ENCODE measurements at places on chromosomes 13 and 19.

GRCh38 chr19:33906578-33907335 lies 110.1 kb downstream of the KCTD15 start:
- no peak for DNase-seq

- no peak for DNase-seq
Measured at GRCh38 chr19:16258440-16258903, 60.8 kb downstream of the AP1M1 start.

DNA sequence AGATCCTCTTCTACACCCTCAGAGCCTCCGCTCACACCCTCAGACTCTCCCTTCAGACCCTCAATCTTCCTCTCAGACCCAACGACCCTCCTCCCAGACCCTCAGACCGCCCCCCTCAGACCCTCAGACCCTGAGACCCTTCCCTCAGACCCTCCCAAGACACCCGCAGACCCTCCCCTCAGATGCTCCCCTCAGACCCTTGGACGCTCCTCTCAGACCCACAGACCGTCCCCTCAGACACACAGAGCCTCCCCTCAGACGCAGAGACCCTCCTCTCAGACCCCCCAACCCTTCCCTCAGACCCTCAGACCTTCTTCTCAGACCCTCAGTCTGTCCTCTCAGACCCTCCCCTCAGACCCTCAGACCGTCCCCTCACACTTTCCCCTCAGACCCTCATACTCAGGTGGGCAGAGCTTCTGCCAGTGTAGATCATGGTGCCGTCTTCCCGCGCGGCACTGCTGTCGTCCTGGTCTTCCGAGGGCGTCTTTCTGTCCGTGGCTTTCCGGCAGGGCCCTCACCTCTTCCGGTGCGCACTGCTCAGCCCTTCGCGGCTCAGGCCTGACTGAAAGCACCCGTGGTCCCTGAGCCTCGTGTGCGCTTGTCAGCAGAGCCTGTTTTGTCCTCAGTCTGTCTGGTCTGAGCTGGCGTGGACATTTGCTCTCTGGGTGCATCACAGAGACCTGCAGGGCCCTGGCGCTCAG lies 18.9 kb upstream of the TFDP1 start:
- no peak for DNase-seq

- DNase-seq = no peak
Measured at GRCh38 chr19:1374250-1374577, 9.5 kb upstream of the NDUFS7 start.

DNA sequence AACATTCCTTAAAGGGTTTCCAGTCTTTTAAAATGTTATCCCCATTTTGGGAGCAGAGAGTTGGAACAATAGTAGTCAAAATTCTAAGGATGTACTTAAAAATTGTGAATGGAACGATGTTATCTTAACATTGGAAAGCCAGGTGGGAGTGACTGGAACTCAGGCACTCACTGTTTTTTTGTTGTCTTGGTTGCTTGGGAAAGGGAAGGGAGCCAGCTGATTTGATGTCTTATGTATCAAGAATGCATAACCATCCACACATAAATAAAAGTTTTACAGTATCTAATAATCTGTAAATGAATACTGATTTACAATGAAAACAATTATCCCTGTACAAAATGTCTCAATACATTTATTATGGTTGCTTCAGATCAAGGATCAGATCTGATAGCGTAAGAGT lies 88.7 kb downstream of the SLC10A2 start:
- no peak for DNase-seq

- no peak for DNase-seq
Measured at GRCh38 chr13:29763436-29764180, 86.8 kb downstream of the UBL3 start.

DNA sequence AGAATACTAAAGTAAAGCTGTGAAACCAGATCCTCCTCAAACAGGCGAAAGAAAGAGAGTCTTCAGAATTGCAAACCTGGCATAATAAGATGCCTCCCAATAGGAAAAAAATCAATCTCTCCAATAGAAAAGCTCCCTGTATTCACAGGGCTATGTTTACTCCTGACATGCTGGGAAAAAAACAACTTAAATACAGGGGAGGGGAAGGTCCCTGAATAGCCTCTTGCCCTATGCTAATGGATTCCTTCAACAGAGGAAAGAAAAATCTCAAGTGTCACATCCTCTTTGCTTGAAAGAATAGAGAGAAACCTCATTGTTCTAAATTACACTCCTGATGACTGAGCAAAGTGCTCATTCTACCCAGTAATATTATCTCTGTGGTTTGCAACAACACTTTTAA lies 1271.1 kb upstream of the PRR20A start:
- no peak for DNase-seq

DNA sequence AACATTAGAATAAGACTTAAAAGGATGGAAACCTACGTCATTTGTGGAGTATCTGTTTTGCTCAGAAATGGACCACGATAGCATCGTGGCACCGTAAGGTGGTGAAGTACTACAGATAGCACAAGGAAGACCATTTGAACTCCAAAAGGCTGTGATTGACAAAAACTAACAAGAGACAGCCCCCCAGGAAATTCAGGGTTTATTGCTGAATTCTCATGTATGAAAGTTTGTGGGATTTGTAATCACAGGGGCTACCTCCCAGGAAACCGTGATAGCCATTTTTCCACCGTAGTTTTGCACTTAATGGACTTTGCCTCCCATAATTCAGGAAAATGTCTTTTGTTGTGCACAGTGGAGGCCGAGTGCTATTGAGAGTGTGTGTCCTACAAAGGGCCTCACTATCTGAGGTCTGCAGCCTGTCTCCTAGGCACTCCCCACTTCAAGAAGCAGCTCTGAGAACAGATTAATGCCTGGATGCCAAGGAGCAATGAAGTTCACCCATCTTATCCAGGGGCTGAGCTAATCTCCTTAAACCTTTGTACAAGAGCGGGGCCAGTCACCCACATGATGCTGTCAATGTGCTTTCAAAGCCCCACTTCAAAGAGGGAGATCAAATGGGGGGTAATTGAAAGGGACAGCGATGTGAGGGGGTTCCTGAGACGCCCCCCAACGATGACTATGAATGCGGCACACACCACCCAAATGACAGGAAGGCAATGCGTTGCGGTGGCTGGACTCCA lies 182.6 kb downstream of the COL4A1 start:
- no peak for DNase-seq

- no peak for DNase-seq
Measured at GRCh38 chr13:48125794-48126228, 30.9 kb upstream of the MED4 start.

DNA sequence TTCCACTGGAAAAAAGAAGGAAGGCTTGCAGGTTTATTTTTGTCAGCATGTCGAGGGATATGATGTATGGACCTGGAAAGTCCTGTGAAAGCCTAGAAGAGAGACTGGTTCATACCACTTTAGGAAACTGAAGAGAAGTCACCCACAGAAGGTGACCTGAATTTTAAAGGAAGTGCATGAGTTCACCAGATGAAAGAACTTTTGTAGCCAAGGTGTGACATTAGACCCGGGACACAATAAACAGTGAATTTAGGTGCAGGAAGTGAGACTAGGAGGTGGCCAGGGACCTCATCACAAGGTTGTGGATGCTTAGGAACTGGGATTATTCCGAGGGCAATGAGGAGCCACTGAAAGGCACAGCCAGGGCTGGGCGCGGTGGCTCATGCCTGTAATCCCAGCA lies 79.1 kb downstream of the ZNF429 start:
- no peak for DNase-seq

GRCh38 chr13:46213242-46213641 lies 1.5 kb downstream of the LRRC63 start:
- DNase-seq = no peak

DNA sequence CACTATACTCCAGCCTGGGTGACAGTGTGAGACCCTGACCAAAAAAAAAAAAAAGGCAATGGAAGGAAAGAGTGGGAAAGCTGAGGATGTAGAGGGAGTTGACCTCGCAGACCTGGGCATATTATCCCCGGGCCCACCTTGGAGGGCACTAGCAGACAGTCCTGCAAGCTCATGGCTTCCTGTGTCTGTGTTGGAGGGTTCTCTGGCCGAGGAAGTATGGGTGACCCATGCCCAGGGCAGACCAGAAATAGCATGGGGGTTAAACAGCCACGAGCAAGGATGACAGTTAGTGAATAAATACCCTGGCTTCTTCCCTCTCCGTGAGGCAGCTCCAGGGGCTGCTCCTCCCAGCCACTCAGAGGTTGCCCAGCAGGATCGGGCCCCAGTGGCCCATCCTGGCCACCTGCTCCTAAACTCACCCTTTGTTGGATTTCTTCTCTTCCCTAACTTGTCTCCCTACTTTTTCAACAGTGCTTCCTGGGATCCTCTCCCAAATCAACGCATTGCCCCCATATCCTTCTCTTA lies 485.8 kb downstream of the ZNF536 start:
- DNase-seq = no peak

DNA sequence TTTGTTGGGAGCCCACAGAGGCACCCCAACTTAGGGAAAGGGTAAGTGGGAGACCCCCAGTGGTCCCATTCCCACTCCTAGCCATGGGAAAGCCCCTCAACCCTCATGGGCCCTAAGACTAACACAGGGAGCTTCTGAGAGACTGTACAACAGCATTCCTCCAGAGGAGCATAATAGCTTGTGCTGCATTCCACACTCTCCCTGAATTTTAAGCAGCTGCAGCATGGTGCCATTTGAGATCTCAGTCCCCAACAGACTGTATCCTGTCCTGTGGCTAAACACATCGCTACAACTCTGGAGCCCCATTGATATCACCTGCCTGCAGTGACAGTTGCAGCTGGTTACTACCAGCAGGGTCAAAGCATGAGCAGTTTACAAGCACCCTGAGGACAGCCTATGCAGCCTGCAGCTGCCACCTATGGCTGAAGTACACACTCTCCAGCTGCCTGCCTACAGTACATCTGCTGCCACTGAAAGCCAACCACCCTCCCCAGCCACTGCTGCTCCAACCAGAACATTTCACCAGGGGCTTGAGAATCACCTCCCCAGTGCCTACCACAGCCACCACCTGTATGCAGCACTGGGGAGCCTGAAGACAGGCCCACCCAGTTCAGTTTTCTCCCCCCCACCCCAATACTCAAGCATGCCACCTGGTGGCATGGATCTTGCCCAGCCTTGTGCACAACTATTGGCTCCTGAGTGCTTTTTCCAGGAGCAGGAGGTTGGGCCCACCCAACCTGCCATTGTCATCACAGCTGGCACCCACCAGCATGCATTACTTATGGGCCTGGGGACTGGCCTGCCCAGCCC lies 557.3 kb downstream of the GPC5 start:
- DNase-seq = no peak

GRCh38 chr19:29672933-29673336 lies 7.7 kb downstream of the PLEKHF1 start:
- DNase-seq = peak; percentile 62

GRCh38 chr19:42071247-42071646 lies 1.2 kb upstream of the GRIK5 start:
- DNase-seq = no peak

GRCh38 chr13:59447846-59448620 lies 715.7 kb downstream of the DIAPH3 start:
- DNase-seq = no peak

- DNase-seq = no peak
Measured at GRCh38 chr13:93640452-93640851, 413.8 kb downstream of the GPC6 start.

DNA sequence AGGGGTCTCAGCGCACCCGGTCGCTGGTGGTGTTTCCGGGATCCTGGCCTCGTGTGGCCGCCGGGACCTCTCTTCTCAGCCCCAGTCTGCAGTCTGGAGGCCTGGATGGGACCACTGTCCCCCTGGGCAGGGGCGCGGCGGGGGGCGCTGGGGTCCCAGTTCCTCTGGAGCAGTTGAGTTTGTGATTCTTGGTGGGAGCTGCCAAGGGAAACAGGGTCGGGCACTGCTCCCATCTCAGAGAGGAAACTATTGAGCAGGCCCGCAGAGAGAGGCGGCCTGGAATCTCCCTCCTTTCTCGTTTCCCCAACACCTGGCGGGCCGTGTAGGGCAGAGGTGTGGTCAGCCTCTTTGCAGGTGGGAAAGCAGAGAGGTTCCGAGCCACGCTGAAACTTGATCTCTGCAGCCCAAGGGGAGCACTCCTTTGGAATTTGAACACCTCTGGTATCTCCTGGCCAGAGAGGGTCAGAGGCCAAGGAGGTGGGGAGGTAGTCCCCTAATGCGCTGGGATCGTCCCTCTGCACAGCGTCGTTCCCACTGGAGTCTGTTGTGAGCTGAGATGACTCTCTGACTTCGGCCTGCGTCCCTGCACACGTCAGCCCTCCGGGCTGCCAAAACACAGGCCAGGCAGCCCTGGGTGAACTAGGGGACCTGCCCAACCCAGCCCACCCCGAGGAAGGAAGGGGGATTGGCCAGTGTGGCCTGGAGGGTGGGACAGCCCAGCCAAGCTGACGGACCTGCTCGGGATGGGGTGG lies 741 bp downstream of the PLEKHF1 start:
- DNase-seq = no peak

Data from stimulated activated CD8-positive, alpha-beta memory T cell treated with anti-CD3 and anti-CD28 coated beads, Interleukin-15, amount 100 ng/mL, for 24 hours (primary cell).